T47D (cell line): ENCODE measurements at places on chromosomes 12 and 14.
A peak's percentile ranks its signal among the peaks of the same experiment; 100 is the strongest.

GRCh38 chr12:80116735-80117134 is 17.4 kb downstream of the OTOGL start:
- no peak for DNase-seq

DNA sequence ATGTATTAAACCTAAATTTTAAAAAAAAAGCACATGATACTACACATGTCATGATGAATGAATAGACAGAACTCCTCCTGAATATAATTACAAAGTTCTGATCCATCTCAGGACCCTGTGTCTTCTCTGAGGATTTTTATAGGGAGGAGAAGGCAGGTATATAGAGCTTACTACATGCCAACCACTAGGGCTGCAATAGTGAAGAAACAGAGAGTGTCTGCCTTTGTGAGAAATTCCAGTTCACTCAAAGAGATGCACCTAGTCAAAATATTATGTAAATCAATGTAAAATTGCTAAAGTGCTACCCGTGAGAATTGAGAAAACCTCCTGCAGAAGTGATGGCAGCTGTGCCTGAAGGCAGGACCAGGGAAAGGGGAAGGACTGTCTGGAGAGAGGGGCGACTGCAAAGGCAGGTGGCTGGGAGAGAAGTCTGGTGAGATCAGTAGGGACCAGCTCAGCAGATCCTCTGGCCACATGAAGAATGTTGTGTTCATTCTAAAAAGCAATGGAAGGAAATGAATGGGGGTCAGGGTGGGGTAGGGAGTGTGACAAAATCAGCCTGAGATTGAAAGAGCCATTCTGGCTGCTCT is 15.1 kb downstream of the ABHD4 start:
- peak; percentile 14 for DNase-seq

GRCh38 chr14:92582706-92583452 is 69.3 kb downstream of the RIN3 start:
- DNase-seq, result no peak

DNA sequence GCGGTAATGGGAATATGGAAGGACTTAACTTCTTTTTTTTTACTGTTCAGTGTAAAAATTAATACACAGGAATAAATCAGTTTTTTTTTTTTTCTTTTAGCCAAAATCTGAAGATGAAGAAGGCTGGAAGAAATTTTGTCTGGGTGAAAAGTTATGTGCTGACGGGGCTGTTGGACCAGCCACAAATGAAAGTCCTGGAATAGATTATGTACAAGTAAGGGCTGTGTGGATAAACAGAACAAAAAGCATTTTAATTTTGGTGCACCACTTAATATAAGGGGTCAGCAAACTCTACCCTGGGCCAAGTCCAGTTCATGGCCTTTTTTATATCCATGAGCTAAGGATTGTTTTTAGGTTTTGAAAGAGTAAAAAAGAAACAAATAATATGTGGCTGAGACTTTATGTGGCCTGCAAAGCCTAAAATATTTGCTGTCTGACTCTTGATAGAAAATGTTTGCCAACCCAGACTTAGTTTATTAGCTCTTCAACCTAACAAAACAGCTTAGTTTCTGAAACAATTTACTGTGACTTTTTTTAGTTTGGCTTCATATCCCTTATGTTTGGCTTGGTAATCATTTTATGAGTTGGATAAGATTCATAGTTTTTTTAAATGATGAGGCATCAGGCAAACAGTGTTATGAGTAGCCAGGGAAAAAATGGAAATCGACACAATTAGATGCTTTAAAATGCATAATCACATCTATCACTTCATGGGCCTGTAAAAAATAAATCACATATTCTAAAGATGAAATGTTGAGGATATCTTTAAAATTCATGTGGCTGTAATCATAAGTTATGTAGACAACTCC is 8.4 kb downstream of the GEMIN2 start:
- DNase-seq, result no peak

DNA sequence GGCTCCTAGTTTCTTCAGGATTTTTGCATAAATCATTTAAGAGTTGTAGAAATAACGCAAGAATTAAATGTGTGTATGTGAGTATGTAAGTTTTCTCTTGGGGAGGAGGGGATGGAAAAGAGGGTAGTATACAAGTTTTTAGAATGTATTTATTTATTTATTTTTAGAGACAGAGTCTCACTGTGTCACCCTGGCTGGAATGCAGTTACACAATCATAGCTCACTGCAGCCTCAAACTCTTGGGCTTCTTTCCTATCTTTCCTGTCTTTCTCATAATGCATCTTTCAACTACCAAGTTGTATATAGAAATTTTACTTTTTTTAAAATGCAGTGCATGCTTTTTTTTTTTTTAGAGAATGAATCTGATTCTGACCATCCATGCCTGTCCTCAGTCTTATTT is 269.0 kb upstream of the GARIN2 start:
- DNase-seq, result no peak

DNA sequence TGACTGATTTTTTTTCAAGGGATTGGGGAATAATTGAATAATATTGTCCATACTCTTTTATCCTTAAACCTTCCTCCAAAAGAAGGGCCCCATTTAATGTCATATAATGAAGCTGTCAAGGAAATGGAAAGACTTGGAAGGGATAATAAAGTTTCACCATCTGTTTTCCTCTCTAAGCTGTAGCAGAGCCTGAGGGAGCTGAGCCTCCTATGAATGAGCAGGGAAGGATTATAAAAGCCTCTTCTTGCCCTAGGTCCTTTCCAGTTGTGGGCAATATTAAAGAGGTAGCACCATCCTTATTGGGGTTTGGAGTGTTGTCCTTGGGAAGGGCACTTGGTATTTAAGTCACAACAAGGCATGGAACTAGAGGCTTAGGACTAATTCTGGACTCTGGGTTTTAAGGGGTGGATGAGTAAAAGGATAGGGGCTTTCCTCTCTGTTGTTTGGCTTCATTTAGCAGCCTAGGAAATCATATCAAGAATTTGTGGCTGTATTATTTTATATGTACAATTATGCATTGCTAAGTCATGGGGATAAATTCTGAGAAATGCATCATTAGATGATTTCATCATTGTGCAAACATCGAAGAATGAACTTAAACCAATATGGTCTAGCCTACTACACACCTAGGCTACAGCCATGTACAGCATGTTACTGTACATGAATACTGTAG is 408.5 kb upstream of the DCN start:
- no peak for DNase-seq

- no peak for DNase-seq
Measured at GRCh38 chr14:68670359-68670715, 122.5 kb downstream of the ZFP36L1 start.

- no peak for DNase-seq
Measured at GRCh38 chr14:29205658-29206057, 439.1 kb downstream of the FOXG1 start.

DNA sequence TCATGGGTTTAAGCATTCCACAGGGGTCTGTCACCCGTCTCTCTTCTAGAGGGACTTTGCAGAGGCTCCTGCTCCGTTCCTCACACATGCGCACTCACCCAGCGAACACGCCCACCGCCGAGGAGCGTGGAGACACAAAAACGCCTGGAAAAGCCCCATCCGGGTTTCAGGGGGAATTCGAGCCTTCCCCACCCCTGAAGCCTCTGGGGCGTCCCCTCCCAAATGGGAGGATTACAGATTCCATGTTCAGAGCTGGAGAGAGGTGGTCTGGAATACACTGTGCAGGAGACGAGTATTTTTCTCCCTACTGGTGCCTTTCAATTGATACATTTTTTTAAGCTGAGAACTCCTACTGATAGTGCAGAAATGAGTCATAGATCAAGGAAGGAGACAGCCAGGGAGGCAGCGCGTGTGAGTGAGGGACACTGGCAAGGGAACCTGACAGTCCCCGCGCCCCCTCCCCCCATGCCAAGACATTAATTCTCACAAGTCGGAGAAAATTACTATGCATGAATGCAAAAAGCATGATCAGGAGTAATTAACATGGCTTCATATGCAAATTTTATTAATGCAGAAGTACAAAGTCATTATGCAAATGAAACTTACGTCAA is 36.9 kb downstream of the BCL11B start:
- no peak for DNase-seq

GRCh38 chr14:101369916-101370592 is 191.2 kb upstream of the DIO3 start:
- no peak for DNase-seq

DNA sequence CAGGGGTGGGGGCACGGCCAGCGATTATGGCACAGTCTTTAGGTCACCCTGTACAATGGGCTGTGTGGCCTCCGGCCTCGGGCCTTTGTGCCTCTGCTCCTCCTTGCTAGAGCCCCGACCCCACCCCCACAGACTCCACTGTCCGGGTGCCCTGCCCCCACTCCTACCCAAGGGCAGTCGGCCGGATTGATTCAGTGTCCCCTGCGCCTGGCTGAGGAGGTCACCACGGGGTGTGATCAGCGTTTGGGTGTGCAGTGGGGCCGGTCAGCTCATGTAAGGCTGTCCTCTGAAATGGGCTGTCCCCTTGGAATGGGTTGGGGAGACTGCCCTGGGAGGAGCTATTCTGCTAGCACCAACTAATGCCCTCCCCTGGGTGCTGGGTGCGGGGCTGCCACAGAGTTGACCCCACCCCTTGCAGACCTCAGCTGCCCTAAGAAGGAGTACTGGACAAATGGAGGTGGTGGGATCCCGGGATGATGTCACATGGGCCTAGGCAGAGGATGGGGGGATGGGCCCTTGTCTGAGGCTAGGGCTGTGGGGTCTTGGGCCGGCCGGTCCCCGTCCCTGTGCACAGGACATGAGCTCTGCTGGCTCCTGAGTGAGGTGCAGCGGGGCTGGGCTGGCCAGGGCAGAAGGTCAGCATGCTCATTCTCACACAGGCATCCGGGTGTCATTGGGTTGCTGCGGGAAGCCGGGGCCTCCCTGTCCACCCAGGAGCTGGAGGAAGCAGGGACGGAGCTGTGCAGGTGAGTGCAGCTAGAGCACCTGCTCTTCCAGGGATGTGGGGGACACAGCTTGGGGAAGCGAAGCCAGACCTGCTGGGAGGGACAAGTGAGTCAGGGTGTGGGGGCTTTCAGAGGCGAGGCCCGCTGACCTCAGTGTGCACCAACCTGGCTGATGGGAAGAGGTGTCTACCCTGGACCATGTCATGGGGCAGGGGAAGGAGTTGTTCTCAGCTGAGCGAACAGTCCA is 23.4 kb downstream of the ASPG start:
- peak; percentile 22 for DNase-seq

DNA sequence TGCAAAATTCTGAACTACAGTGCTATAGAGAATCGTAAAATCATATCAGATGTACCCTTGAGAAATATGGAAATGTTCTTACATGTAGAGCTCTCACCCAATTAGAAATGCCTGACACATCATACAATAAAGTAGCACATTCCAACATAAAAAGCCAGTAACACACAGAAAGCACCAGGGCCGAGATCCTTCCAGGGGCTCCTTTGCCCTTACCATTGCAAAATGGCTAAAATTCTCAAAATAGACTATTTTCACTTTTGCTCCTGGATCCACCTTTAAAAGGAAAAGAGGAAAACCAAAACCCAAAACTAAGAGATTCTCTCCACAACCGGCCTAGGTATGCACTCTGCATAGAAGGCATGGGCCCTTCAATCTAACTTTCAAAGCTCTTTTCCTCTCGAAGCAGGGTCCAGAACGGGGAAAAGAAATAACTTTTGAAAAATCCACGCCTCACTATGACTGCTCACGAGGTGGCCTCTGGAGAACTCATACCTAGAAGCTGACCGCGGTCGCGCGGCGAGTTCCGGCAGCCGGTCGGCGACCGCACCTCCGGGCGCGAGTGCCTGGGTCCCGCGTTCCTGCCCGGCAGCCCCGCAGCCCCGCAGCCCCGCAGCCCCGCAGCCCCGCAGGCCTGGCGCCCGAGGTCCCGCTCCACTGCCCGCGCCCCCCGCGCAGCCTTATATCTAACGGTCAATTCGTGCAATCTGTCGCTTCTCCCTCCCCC is 2.7 kb downstream of the OTX2 start:
- no peak for DNase-seq

GRCh38 chr14:53915364-53916014 is 41.1 kb downstream of the BMP4 start:
- DNase-seq, result no peak

DNA sequence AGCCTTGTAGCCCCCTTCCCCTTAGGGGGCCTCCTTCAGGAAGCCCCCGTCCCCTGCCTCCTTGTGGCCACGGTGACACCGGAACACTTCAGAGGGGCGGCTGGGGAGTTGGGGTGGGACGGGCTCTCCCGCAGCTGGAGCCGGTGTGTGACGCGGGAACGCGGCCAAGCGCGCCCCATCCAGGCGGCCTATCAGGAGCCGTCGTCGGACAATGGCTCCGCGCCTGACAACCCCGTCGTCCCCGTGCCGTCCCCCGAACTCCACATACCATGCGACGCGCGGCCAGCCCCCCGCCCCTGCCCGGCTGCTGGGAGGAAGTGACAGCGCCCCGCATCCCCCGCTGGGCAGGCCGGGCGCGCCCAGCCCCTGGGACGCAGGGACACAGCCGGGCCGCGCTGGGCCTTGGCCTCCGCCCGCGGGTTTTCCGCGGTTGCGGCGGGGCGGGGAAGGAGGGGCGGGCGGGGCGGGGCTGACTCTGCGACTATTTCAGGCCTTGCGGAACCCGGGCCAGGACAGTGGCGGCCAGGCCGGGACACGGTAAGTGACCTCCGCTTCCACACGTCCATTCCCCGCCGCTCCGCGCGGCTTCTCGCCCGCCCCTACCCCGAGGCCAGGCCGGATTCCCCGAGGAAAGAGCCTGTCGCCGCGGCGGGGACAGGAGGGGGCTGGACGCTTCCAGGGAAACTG is at the start of gene TNFAIP2:
TNFAIP2 (plus strand) TSS at position 515 of the 687 bp plus-strand sequence. CDS start 2,997 bp downstream, outside the sequence.
- peak; percentile 75 for DNase-seq

DNA sequence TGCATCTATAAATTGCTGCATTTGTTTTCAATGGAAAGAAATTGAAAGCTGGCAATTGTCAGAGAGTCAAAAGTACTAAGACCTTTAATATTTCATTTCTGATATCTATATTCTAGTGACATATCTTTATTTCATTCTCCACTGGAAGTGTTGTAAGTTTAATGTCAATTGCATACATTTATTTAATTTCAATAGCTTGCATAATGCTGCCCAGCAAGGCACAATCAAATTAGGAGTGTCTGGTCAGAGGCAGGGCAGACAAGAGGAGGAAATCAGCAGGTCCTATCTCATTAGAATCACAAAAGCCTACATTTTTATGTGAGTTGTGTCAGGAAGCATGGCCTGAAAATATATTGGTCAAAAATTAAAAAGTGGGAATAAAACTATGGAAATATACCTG is 112.9 kb downstream of the TMEM132D start:
- DNase-seq, result no peak

- DNase-seq, result peak; percentile 18
Measured at GRCh38 chr12:6684609-6685008, 4.6 kb downstream of the ZNF384 start.

GRCh38 chr12:52331039-52331438 is 9.8 kb upstream of the KRT83 start:
- DNase-seq, result no peak

DNA sequence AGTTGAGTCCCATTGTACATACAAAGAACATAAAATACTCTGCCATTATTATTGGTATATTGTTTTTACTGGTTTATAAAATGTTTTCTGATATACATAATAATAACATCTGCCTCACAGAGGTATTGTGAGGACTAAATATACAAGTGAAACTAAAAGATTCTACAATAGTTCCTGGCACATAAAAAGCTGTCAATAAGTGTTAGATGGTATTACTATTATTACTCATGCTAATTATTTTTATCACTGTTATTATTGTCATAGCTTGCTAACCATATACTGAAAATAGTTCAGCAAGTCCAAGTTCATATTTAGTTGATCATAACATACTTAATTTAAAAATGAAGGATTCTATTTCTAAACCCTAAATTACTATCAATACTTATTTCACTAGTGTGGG is 34.4 kb downstream of the BTG1 start:
- DNase-seq, result no peak

GRCh38 chr12:3704512-3705353 is 48.2 kb downstream of the CRACR2A start:
- DNase-seq, result no peak

GRCh38 chr14:102094101-102094500 is 7.3 kb upstream of the HSP90AA1 start:
- DNase-seq, result peak; percentile 50

GRCh38 chr12:132144810-132145168 is 532 bp downstream of the NOC4L start:
- no peak for DNase-seq
